ENCODE measurements at places on chromosomes 1 and 21.

GRCh38 chr1:59831529-59831928, 16.8 kb downstream of the HOOK1 start:
- no peak for DNase-seq

DNA sequence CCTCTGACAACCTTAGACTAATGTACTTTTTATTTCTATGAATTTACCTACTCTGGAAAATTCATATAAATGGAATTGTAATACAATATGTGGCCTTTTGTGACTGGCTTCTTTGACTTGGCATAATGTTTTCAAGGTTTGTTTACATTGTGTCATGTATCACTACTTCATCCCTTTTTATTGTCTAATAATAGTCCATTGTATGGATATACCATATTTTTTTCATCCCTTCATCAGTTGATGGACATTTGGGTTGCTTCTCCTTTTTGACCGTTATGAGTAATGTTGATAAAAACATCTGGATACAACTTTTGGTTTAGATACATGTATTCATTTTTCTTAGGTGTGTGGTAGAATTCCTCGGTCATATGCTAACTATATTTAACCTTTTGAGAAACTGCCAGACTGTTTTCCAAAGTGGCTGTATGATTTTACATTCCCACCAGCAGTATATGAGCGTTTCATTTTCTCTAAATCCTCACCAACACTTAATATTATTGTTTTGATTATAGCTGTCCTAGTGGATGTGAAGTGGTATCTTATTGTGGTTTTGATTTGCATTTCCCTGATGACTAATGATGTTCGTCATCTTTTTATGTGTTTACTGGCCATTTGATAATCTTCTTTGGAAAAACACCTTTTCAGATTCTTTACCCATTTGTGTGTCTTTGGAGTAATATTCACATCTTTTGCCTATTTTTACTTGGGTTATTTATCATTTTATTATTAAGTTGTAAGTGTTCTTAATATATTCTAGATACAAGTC, 3.5 kb downstream of the RO60 start:
- DNase-seq = no peak

DNA sequence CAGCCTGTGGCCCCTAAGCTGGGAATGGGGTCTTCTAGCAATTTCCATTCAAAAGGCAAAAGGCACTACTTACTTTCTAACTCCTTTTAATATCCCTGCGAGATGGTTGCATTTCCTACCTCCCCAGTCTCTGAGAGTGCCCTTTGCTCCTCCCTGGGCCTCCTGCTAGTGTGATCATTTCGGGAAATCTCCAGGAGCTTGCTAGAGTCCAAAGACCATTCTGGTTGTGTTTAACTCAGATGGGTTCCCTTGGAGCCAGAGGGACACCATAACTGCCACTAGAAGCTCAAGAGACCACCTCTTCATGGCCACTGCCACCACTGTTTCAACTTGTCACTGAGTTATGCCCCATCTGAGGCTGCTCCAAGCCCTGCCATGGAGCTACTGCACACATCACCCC, 34.4 kb upstream of the CYP4B1 start:
- no peak for DNase-seq

DNA sequence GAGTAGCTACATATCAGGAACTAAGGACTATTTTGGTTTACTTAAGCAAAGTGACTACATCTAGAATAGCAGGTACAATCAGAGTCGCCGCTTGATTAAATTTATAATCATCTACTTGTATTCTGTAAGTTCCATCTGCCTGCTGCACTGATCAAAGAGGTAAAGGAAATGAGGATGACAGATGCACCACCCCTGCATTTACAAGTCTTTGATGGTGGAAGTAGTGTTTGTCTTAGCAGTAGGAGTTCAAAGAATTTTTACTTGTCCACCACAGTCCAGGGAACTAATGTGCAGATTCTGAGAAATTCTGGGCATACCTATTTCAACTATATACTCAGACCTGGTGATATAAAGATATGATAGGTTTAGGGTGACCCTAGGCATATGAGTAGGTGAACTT, 184.1 kb upstream of the IVNS1ABP start:
- DNase-seq = no peak

DNA sequence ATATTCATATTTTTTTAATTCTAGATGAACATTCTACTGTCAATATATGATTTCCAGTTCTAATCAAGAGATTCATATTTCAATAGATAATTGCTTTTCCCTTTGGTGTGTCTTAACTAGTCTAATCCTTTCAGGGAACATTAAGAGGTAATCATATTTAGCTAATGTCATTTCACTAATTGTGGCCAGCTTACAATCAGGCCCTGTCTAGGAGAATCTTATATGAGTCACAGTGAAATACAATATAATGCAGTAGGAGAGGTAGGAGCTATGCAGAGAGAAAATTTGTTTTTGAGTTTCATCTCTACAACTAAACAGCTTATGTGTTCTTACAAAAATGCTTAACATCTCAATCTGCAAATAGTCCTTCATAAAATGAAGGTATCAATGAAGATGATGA, 85.9 kb downstream of the DPYD start:
- no peak for DNase-seq

DNA sequence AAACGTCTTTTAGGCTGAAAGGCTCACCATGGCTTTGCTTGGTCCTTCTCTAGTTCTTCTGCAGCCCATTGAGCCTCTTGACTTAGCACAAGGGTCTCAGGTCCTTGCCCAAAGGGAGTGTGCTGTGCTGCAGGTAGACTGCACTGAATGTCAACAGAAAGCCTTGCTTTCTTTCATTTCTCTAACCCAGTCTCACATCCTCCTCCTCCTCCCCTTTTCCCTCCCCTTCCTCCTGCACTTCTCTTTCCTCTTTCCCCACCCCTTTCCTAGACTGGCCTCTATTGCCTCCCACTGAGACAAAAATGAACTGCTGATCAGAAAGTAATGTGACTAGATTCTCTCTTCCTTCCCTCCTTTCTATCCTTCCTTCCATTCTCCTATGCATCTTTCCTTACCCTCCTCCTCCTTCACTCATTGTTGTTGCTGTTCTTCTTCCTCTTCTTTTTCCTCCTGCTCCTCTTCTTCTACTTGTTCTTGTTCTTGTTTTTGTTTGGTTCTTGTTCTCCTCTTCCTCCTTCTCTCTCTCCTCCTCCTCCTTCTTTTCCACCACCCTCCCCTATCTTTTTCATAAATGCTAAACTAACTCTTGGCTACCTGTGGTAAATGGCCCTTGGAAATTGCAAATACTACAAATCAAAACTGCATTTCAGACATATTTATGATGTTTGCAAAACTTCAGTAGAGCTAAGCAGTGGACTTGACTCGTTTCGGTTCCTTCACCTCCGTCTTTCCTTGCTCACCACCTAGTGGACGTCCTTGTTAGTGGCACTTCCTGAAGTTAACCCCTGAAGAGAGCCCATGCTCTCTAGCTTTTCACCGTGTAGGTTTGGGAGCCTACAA, at the start of gene SELL:
TSS of gene SELL (minus strand) at position 152 of the 840 bp plus-strand sequence. CDS start at position 30, 122 bp downstream.
- peak; percentile 18 for DNase-seq

DNA sequence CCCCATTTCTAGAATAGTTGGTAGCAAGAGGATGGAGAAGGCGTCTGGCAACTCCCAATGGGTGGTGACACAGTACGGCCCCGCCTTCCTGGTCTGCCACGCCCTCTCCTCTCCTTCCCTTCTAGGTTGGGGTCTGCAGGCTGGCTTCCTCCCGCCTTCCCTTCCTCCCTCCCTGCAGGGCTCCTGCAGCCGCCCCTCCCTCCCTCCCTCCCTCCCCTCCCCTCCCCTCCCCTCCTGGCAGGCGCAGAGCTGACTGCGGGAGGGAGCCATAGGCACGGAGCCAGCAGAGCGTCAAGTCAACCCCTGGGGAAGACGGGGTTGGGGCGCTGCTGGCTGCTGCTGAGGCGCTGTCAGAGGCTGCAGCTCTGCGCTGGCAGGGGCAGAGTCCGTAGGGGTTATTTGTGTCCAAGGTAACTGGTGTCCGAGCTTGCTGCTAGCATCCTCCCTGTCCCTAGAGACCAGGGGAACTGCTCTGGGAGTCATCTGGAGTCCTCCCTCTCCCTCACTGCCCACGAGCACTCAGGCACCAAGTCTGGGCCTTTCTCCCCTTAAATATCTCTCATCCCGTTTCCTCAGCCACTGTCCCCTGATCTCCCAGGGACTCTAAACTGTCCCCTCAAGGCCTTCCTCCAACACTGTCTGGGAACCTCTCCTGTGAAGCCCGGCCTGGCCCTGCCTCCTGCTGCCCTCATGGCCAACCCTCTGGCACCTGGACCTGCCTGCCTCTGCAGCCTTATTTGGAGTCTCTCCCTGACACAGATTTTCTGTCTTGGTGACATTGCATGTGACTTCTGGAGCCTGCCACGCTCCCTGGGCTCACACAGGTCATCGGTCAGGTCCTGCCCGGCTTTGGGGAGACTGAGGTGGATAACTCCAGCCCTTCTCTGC, 57.4 kb upstream of the ACOT11 start:
- DNase-seq = no peak

DNA sequence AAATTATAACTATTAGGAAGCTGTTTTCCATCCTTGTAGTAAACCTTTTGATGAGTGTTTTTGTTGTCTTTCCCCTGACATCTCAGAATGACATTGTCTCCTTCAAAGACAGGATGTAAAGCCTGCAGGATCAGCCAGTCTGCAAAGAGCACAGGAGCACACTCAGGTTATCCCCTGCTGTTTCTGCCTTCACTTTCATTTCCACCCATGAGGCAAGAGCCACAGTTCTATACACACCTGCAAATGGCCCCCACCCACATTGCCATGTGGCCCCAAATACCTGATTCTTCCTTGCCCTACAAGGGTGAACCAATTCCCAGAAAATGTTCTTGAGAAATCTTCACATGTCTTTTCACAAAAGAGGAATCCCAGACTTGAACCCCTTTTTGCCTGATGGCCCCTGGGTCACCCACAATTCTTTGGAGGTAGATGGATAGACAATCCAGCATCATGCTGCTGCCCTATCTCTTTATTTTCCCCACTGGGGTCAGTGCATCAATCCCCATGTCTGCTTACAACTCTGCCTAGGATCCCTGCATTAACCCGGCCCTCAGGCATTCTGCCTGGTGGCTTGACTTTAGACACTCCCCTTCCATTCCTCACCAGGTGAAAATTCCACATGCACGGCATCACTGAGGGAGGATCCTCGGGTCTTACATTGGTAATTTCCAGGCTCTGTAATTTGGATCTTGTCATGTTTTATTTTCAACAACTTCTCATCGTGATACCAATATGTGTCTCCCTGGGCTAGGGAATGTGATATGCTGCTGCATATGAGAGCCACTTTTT, 2.6 kb downstream of the FCRL3 start:
- no peak for DNase-seq

GRCh38 chr1:36236302-36236701, 12.1 kb downstream of the THRAP3 start:
- DNase-seq = no peak

GRCh38 chr1:234925440-234926263, 203.0 kb downstream of the TOMM20 start:
- DNase-seq = no peak

DNA sequence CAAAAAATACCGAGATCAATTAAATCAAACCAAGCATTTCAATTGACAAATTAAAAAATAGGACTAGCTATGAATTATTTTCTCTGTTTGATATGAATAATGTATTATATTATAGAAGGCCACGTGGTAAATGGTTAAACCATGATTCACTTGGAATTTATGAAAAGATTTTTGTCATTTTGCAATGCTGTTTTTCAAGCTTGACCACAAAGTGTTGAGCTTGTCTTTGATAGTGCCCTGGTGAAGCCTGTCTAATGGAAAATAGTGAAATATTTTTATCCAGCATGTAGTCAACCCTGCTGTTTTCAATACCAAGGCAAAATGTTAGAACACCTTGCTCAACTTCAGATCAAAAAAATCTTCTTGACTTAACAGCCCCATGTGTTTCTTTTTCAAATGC, 288.0 kb upstream of the PRMT6 start:
- no peak for DNase-seq

Measured in SHP77 treated with DMSO at 0.1 percent for 48 hours (cell line).